ENCODE measurements at places on chromosomes 5 and 9. TPM values are rescaled to one million over a fixed set of nuclear protein-coding genes. Genes with fewer than 3 reads are reported as not detected.

P4HA2 gene
- 0.50 TPM for total RNA-seq

OR2V2 gene
- total RNA-seq: not detected

CCL27 gene
- not detected for total RNA-seq

SLC2A6 gene
- total RNA-seq: 3.4 TPM

NUP155 gene
- 22.6 TPM for total RNA-seq

NUTM2F gene
- total RNA-seq: not detected

EGFL7 gene
- not detected for total RNA-seq

N4BP3 gene
- total RNA-seq: 8.5 TPM

C9 gene
- total RNA-seq: not detected

C5orf34 gene
- total RNA-seq: 1.6 TPM

- no peak for DNase-seq
Observed at GRCh38 chr5:58787987-58788386, 205.1 kb downstream of the RAB3C start.

DNA sequence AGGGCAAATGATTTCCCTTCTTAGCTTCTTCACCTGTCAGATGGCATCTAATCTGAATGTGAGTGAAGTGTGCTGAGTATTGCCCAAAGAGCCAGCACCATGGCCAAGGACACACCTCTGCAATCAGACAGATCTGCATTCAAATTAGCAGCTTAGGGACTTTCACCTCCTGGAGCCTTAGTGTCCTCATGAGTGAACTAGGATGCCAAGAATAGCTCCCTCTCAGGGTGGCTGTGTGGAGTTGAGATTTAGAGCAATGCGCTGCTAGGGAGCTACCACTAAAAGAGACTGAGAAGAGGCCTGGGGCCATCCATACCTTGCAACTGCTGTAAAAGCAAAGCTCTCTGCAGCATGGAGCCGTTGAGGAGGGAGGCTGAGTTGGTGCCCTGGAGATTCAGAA is 1.4 kb downstream of the CIZ1 start:
- DNase-seq: no peak

DNA sequence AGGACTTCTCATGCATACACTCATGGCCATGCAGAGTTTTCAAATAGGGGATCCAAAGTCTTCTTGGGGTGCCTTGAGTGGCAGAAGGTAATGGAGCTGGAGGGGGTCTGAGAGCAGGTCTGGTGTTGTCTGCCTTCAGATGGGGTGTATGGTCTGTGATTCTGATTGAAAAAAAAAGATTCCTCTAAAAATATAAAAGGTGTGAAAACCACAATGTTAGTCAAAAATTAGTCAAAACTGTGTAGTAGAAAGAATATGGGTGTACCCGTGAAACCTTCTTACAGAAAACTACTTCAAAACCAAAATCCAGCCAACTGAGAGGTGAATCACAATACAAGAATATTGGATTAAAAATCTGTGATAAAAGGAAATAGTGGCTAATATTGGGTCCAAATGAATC is 20.1 kb downstream of the DOCK2 start:
- no peak for DNase-seq

- no peak for DNase-seq
Observed at GRCh38 chr5:38772471-38772870, 73.3 kb upstream of the OSMR start.

- DNase-seq: no peak
Observed at GRCh38 chr5:73284985-73285384, 112.0 kb downstream of the TMEM174 start.

- DNase-seq: no peak
Observed at GRCh38 chr5:147065071-147065470, 169.8 kb upstream of the STK32A start.

GRCh38 chr5:64746446-64746845 is 22.0 kb downstream of the SREK1IP1 start:
- no peak for DNase-seq

GRCh38 chr5:132641841-132642240 is 16.1 kb upstream of the IL13 start:
- no peak for DNase-seq

DNA sequence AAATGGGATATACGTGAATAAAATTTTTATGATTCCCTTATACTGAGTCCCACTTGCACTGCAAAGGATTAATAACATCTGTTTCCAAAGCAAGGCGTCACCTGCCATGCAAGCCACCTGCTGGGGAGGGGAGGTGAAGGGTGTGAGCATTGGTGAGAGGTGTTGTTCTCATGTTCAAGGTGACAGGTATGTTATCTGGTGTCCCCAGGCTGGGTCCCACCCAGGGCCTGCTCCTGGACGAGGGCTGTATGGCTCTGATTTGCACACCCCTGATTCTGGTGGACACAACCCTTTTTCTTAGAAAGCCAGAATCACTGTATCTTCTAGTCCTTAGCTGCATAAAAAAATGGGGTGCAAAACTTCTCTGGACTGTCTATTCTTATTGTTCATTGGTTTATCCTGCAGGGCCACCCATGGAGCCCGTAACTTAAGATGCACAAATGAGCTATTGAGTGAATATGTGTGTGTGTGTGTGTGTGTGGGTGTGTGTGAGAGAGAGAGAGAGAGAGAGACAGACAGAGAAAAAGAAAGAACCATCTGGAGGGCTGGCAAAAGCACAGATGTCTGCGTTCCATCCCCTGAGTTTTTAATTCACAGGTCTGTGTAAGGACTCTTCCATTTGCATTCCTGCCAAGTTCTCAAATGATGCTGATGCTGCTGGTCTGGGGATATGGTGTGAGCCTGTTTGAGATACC is 53.7 kb downstream of the SYK start:
- DNase-seq: no peak

DNA sequence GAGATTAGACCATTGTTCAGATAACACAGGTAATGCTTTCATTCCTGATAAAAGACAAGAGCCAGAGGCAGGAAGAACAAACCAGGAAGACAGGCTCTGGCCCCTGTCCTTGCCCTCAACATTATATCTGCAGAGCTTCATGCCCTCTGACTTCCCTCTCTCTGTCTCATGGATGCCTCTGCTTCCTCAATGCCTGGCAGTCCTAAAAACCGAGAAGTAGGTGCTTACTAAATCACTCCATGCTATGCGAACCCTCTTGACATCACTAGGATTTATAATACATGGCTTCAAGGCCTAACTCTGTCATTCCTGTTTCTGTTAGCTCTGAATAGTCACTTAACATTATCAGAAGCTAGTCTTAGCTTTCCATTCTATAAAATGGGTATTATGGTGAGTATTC is 117.8 kb downstream of the TLR4 start:
- no peak for DNase-seq

DNA sequence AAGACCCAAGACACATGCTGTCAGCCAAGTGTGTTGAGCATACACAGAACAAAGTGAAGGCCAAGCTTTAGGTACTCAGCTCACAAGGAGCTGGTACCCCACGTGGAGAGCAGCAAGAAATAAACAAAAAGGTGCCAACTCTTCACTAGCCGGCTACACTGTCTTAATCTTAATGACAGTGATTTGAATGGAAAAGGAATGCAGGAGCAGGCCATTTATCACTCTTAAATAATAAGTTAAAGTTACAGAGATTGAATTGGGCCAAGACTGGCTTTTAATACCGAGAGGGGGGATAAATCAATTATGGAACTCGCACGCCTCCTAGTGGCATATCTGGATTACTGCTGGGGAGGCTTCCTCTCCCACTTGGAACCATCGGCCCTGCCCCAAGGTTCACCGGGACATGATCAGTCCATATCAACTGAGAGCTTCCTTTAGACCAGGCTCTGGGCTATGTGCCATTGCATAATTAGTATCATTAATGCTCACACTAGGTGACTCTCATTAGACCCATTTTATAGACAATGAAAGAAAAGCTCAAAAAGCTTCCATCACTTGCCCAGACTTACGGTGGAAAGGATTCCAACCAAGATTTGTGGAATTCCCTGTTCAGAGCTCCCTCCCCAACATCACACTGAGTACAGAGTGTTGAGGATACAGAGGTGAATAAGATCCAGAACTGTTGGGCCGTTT is 94.0 kb downstream of the ACTL7B start:
- no peak for DNase-seq

- no peak for DNase-seq
Observed at GRCh38 chr5:110925398-110925797, 146.1 kb upstream of the TSLP start.

GRCh38 chr9:125399165-125399564 is 137.5 kb downstream of the GAPVD1 start:
- DNase-seq: no peak

DNA sequence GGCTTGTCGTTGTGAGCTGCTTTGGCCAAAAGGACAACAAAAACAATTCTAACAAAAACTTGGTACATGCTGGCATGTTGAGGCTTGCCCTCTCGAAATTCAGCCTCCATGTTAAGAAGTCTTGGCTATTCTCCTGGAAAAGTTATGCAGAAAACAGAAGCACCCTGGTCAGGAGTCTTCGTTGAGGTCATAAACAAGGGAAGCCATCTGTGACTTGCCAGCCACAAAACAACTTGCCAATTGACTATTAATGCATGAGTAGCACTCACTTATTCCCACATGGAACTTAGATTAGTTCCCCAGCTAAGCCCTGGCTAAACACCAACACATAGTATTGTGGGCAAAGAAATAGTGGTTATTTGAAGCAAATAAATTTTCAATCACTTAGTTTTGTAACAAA is 521.0 kb upstream of the CHD1 start:
- no peak for DNase-seq

- no peak for DNase-seq
Observed at GRCh38 chr5:76604838-76605237, 18.4 kb downstream of the F2RL2 start.

DNA sequence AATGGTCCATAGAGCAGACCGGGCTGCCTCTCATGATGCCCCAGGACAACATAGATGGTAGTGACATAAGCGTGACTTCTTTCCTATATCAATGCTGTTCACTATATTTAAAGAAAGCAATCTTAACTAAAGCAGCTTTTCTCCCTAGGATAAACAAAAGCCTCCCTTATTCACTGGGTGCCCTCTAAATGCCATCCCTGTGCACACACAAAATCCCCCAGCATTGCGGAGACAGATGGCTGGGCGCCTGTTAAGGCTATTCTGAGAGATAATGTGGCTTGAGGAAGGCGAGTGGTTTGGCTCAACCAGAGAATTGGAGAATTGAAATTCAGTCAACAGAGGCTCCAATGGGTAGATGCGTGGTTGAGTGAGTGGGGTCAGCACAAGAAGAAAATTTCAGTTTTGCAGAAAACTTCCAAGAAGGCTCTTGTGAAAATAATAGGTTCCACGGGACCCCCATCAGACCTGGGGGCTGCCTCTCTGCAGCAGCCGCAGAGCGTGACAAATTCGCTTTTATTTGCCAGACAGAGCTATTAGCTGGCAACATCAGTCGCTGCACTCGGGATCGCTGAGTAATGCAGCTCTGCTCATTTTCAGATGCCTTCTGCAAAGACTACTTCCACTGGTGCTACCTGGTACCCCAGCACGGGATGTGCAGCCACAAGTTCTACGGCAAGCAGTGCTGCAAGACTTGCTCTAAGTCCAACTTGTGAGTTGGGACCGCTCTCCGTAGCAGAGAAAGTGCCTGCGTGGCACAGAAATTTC is 103.9 kb upstream of the ICE1 start:
- DNase-seq: no peak

GRCh38 chr9:117290306-117290840 is 124.5 kb downstream of the ASTN2 start:
- DNase-seq: no peak

GRCh38 chr5:169788168-169788567 is 151.1 kb downstream of the DOCK2 start:
- no peak for DNase-seq

DNA sequence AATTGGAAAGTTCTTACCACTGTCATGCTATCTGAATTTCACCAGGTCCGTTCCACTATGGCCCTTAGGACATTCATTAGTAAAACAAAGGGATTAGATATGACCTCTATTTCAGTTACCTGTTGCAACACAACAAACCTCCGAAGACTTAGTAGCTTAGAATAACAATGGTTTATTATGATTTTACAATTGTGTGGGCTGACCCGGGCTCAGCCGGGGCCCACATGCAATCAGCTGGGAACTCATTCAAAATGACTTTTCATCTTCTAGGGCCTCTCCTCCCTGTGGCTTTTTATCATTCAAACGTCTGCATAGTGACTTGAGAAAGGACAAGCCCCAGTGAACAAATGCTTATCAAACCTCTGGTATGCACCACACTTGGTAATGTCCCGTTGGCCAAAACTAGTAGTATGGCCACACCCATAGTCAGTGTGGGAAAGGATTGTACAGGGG is 2.3 kb upstream of the FBXW11 start:
- no peak for DNase-seq

DNA sequence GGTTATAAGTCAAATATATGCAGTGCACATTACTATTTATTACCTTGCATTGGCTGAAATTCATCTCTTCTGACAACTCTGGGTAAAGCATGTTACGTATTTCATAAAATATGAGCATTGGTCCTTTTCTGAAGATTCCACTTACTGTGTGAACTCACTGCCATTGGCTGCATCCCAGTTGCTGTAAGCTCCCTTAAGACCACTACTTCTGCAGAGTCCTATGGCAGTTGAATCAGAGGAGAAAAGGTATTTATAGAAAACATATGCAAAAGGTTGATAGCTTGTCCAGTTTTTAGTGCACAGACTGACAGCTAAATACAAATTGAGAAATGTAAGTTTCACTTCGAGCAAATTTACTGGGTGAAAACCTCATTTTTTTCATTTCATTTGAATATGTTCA is 394.6 kb upstream of the ARRDC3 start:
- no peak for DNase-seq

DNA sequence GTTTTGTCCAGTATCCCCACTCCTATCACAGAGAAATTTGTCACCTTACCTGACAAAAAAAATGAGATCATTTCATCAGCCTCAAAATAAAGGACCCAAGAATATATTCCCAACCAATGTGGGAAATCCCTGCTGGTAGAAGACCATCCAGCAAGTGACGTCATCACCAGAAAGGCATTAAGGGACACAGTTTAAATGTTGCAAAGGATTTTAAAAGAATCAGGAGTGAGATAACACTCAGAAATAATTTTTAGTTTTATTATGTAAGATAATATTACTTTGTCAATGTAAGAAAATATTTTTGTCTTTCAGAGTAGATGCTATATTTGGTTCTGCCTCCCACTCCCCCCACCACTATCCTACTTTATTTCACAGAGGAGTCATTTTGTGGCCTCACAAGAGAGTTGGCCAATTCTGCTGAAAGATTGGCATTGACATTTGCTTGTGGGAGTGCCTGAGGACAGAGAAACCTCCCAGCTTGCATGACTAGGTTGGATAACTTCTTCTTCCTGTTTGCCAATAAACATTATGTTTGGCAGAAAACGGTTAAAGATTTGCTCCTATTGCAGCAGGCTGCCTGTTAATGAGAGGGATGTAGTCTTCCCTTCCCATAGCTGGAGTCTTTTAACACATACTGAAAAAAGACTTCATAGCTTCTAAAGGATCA is 288.6 kb upstream of the DAB2 start:
- no peak for DNase-seq

DNA sequence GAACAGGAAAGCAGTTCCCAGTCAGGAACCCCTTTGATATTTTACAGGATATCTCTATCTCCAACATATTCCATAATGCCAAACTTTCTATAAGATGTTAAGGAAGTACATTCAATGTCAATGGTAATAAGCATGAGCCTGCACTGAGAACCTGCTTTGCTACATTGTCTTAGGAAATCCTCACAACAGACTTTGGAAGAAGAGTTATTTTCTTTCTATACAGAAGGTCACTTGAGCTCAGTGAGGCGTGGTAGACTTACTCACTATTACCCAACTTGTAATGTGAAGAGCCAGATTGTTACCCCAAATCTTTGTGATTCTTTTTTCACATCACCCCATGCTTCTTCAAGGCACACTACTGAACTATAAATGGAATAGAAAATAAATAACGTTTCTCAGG is 435.9 kb downstream of the DNAH5 start:
- no peak for DNase-seq

GRCh38 chr5:52685566-52685965 is 102.2 kb upstream of the ITGA1 start:
- DNase-seq: no peak

- no peak for DNase-seq
Observed at GRCh38 chr5:176927562-176927961, 28.4 kb upstream of the HK3 start.

Measured in T-helper 17 cell (primary cell).